Right renal cortex interstitium (tissue), 3 donors: ENCODE measurements at places on chromosomes 2 and 18.

DNA sequence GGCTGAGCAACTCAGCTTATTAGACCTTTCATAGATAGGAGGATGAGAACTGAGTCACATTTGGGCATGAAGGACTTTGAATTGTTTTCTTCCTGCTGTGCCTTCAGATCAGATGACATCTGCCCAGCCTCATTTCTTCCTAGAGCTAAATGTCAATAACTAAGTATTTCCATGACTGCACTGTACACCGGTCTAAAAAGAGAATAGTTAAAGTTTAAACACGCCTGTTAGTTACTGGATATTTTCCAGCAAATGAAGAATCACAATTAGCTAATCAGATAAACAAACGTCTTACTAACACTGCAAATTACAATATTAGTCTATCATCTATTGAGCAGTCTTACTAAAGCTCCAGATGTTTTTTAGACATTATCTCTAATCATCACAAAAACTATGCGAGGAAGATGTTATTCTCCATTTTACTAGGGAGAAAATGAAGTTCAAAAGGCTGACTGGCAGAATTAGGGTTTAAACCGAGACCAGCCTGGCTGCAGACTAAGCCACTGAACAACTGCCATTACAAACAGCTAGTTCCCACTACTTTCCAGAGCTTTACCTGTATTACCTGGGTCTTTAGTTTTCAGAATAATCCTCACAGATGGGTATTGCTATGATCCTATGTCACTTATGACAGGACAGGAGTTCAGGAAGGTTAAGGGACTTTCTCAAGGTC, 69.4 kb upstream of the ZNF397 start:
- no peak for DNase-seq

DNA sequence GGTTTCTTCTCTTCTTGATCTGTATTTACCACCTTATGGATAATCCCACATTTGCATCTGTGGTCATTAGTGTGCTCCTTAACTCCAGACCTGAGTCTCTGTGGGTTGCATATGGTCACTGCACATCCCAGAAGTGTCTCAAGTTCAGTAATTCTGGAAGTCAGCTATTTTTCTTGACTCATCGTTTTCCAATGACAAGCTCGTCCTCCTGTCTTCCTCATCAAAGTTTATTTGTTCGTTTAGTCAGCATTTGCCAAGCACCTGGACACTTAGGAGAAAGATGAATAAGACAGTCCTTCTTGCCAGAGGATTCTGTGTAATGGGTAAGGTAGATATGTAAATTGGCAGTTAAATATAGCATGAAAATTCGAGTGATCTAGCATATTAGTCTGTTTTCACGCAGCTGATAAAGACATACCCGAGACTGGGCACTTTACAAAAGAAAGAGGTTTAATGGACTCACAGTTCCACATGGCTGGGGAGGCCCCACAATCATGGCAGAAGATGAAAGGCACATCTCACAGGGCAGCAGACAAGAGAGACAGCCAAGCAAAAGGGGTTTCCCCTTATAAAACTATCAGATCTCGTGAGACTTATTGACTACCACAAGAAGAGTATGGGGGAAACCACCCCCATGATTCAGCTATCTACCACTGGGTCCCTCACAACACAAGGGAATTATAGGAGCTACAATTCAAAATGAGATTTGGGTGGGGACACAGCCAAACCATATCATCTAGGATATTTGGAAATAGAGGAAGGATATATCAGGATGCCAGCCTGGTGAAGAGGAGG, 19.4 kb downstream of the FASTKD2 start:
- no peak for DNase-seq

GRCh38 chr2:65595630-65596029, 163.2 kb upstream of the SPRED2 start:
- DNase-seq: no peak

- DNase-seq: no peak
These were observed 53.9 kb downstream of the TNFRSF11A start for GRCh38 chr18:62379051-62379450.

- no peak for DNase-seq
These were observed 111.4 kb upstream of the PGAP1 start for GRCh38 chr2:197037863-197038398.

GRCh38 chr2:10407841-10408648, 40.1 kb downstream of the ODC1 start:
- no peak for DNase-seq
